ENCODE measurements at places on chromosomes 11 and 22.

- no peak for DNase-seq
- peak overlapping the region; percentile 60 for H3K4me3 ChIP-seq
- H3K4me1 ChIP-seq: peaks cover 48% of the 10 kb centered on the region
- no peak overlapping the region for H3K27ac ChIP-seq
- peaks cover 4% of the 10 kb centered on the region for H3K27me3 ChIP-seq
Observed at GRCh38 chr11:34356130-34356529, 1.7 kb downstream of the ABTB2 start.

- no peak overlapping the region for H3K27ac ChIP-seq
- H3K4me3 ChIP-seq: no peak overlapping the region
- H3K27me3 ChIP-seq: peaks cover 26% of the 10 kb centered on the region
- H3K36me3 ChIP-seq: no peaks in the 10 kb centered on the region
- peaks cover 8% of the 10 kb centered on the region for H3K4me1 ChIP-seq
- no peak for DNase-seq
Observed at GRCh38 chr11:6932145-6932544, 5.9 kb downstream of the ZNF215 start.

GRCh38 chr11:61618978-61619377 is 38.1 kb upstream of the SYT7 start:
- no peaks in the 10 kb centered on the region for H3K4me1 ChIP-seq
- no peak overlapping the region for H3K27ac ChIP-seq
- no peaks in the 10 kb centered on the region for H3K36me3 ChIP-seq
- H3K27me3 ChIP-seq: no peaks in the 10 kb centered on the region

DNA sequence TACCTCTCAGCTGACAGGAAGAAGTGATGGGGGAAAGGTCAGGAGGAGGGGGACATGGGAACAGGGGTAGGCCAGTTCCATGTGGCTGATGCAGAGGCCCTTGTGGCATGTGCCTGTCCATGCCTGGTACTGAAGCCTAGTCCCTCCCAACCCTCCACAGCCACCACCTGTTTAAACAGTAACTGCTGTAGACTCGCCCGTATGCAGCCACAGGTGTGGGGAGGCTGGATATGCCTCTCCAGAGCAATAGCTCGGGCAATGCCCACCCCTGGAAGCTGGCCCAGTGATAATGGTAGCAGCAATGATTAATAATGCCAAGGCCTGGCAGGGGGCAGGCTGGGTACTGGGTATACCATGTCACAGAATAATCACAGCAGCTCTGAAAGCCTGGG is 2.3 kb downstream of the SMTN start:
- H3K4me3 ChIP-seq: peak overlapping the region; percentile 95
- H3K27me3 ChIP-seq: no peaks in the 10 kb centered on the region
- H3K27ac ChIP-seq: peak overlapping the region; percentile 93
- no peak for DNase-seq
- peaks cover 82% of the 10 kb centered on the region for H3K4me1 ChIP-seq

DNA sequence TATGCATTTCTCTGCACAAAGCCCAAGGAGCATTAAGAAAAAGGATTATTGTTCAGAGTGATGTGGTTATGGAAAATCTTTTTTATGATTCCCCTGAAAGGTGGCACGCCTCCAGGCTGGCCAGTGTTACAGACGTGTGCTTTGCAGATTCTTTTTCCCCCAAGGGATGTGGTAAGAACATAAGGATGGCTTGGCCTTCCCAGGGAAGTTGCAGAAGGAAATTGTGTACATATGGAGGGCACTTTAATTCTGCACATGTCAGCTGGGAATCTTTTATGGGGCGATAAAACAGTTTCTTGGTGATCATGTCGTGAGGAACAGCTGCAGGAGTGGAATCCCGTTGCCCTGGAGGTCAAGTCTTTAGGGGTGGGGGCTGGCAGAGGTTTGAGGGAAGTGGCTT is 9.7 kb downstream of the SMARCB1 start:
- H3K27ac ChIP-seq: no peak overlapping the region
- no peaks in the 10 kb centered on the region for H3K27me3 ChIP-seq
- no peaks in the 10 kb centered on the region for H3K36me3 ChIP-seq

- peaks cover 79% of the 10 kb centered on the region for H3K27me3 ChIP-seq
- H3K4me1 ChIP-seq: peaks cover 8% of the 10 kb centered on the region
- H3K27ac ChIP-seq: no peak overlapping the region
- peaks cover 17% of the 10 kb centered on the region for H3K36me3 ChIP-seq
- DNase-seq: no peak
Observed at GRCh38 chr22:35743326-35743860, 25.7 kb downstream of the APOL5 start.

DNA sequence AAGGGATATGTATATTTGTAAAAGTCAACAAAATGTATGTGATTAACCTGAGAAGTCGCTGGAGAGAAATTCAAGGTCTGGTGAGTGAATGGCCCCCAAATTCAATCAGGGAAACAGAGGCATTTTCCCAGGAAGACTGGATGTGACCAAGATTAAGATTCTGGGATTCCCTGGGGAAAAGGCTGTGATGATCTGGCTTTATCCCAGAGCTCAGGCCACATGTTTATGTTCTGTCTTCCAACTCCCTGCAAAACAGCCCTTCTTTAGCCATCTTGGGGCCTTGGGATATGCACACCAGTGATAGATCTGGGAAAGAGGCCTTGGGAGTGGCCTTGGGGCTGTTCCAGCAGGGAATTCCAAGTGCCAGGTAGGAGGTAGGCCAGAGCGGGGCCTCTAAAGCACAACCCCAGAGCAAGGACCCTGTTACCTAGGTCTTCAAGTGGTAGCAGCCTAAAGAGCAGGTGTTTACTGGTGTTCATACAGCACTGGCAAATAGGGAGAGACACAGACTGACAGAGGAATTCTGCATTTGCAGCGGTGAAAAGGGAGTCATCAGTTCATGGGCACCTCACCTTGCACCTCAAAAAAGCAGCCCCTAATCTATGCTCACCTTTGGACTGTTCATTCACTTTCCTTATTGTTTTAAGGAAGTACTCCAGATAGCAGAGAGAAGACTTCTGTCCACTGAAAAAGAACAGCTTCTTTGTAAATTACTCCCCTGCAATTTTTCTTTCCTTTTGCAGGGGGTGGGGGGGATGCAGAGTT is 312.4 kb downstream of the BUD13 start:
- no peak overlapping the region for H3K4me3 ChIP-seq
- H3K36me3 ChIP-seq: no peaks in the 10 kb centered on the region
- no peak for DNase-seq
- peaks cover 31% of the 10 kb centered on the region for H3K27me3 ChIP-seq

DNA sequence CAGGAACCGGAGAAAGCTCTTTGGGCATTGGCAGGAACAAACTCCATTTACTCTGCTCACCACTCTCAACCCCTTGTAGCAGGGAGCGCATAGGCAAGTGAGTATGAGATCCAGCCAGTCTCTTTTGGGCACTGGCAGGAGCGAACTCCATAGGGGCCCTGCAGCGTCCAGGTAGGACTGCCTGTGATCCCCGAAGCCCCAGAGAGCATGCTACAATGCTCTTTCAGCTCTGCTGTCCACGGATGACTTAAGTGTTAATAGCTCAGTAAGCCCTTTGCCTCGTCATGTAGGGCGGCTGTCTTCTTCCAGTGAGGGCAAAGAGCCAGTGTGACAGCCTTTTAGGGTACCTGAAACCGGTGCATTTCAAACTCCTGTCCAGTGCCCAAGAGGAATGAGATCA is 1525.6 kb upstream of the RAG2 start:
- H3K4me3 ChIP-seq: no peak overlapping the region
- no peak overlapping the region for H3K27ac ChIP-seq
- no peak for DNase-seq
- no peaks in the 10 kb centered on the region for H3K36me3 ChIP-seq

DNA sequence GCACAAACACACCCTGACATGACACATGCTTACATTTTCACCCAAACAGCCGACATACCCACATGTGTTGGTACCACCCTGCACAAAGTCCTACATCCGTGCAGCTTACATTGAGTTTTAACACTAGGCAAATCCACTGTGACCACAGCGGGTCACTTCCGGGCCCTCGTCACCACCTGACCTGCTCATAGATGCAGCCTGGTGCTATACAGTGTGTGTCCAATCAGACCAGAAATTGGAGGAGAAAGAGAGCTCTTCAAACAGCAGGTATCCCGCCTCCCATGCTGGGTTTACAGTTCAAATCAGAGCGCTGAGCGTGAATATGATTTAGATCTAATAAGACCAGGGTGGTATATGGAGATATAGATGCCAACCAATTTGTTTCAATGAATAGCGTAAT is 35.4 kb downstream of the PHF21B start:
- H3K4me1 ChIP-seq: no peaks in the 10 kb centered on the region
- H3K4me3 ChIP-seq: no peak overlapping the region
- DNase-seq: no peak
- H3K27ac ChIP-seq: no peak overlapping the region
- no peaks in the 10 kb centered on the region for H3K27me3 ChIP-seq

GRCh38 chr22:45226503-45227186 is 14.0 kb downstream of the KIAA0930 start:
- H3K27me3 ChIP-seq: no peaks in the 10 kb centered on the region
- peaks cover 53% of the 10 kb centered on the region for H3K4me1 ChIP-seq
- H3K36me3 ChIP-seq: peaks cover 29% of the 10 kb centered on the region
- DNase-seq: no peak
- peak overlapping the region; percentile 57 for H3K27ac ChIP-seq
- no peak overlapping the region for H3K4me3 ChIP-seq

GRCh38 chr11:60513496-60514460 is 1.4 kb upstream of the MS4A13 start:
- H3K4me3 ChIP-seq: no peak overlapping the region
- H3K27ac ChIP-seq: no peak overlapping the region
- DNase-seq: no peak
- no peaks in the 10 kb centered on the region for H3K36me3 ChIP-seq
- H3K4me1 ChIP-seq: no peaks in the 10 kb centered on the region

All from spleen (tissue), 13 donors.